ENCODE measurements at places on chromosomes 6 and 20.

DNA sequence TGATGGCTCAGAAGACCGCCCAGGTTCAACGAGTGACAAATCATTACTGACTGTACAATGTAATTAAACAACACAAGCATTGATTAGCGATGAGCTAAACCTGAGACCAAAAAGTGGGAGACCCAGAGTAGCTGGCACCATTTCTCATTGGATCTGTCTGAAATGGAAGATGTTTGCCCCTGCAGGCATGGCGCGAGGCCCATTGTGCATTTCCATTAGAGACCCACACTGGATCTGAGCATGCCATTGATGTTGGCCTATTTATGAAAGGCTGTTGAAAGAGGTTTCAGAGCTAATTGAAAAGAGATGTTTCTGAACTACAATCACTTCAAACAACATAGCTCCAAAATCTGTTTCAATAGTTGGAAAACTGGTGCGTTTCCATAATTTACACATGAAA is 196.7 kb downstream of the TFAP2B start:
- no peak for DNase-seq

- no peak for DNase-seq
These were observed 11.2 kb downstream of the TCFL5 start for GRCh38 chr20:62850333-62850974.

- DNase-seq, result no peak
These were observed 149.7 kb downstream of the PRL start for GRCh38 chr6:22146931-22147701.

DNA sequence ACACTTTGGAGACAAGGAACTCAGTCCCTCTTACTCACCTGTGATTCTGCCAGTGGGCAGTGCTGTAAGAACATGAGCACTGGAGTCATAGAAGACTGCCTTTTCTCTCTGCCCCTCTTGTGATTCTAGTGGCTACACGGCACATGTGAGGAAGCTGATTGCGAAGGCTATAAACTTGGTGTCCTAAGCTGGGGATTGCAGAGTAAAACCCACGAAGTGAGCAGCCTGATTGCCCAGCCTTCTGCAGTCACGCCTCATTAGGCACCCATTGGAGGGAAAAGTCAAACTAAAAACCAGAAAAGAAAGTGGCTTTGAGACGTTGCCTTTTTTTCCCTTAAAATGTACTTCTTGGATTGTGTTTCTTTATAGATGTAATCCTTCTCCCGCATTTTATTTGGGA is 748.4 kb upstream of the CHD6 start:
- no peak for DNase-seq

GRCh38 chr6:159766906-159767305 is 5.1 kb downstream of the ACAT2 start:
- DNase-seq, result no peak

- no peak for DNase-seq
These were observed 687 bp upstream of the HTR1B start for GRCh38 chr6:77463861-77464494.

- no peak for DNase-seq
These were observed 283.9 kb downstream of the FOXC1 start for GRCh38 chr6:1893470-1894130.

GRCh38 chr6:317448-318144 is 25.3 kb downstream of the DUSP22 start:
- DNase-seq, result no peak

DNA sequence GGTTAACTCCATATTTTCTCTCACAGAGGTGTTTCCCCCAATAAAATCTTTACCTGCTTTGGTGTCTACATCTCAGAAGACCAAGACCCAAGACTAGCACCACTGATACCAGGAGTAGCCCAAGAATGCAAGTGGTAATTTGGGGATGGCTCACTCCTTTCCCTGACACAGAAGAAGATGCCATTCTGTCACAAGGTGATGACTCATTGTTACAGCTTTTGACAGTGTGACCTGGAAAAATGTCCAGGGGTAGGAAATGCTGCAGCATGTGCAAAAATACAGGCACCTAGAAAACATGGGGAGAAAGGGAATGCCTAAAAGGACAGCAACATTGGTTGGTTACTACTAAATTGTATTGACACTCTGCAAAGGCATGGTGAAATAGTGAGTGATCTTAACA is 254.0 kb upstream of the GJE1 start:
- no peak for DNase-seq

GRCh38 chr20:21395666-21396598 is 1.4 kb downstream of the NKX2-4 start:
- DNase-seq, result peak; percentile 18

DNA sequence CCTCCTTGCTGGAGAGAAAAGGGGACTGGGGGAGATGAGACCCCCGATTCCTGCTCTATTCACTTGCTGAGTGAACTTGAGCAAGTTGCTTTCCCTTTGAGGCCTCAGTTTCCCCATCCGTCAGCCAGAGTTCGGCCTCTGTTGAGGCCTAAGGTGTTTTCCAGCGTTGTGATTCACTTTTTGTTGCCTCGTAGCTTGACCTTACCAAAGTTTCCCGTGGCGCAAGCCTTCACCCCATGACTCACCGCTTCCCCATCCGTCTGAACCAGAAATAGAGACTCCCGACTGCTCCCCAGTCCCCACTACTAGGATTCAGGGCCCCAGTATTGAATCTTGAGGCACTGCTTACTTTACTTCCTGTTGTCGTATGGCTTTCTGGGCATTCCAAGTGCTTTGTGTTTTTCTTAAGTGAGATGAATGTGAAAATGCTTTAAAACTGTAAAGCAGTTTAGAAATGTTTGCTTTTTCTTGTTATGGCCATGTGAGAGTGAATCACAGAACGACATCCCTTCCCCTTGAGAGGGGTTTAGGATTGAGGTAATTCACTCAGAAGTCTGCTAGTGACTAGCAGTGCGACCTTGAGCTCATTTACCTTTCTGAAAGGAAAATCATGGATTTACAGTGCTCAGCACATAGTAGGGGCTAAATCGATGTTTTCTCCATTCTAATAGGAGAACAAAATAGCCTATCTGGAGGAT is 1.2 kb downstream of the CHMP4B start:
- peak; percentile 14 for DNase-seq

DNA sequence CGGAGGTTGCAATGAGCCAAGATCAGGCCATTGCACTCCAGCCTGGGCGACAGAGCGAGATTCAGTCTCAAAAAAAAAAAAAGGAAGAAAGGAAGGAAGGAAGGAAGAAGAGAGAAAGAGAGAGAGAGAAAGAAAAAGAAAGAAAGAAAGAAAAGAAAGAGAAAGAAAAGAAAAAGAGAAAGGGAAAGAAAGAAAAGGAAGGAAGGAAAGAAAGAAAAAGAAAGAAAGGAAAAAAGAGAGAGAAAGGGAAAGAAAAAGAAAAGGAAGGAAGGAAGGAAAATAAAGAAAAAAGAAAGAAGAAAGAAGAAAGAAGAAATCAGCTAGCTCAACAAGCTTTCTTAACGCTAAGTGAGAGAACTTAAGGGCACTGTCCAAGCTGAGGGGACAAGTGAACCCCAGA is 7.6 kb upstream of the MATN4 start:
- no peak for DNase-seq

- DNase-seq, result no peak
These were observed 1009.3 kb downstream of the GRIK2 start for GRCh38 chr6:102402635-102403329.

DNA sequence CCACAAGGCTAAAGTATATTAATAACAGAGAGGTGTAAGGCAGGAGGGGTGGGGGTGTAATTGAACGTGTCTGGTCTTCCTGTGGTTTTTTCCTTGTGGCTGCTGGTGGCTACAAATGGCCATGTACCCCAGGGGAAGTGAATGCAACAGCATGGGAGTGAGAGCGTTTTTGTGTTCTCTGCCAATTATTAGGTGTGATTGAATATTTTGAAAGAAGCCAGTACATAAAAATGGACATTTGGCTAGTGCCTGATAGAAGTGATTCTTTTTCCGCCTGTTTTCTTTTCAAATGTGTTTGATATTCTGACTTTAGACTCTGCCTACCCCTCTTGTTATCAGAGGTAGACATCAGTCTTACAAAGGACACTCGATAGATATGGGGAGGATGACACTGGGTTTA is 141.3 kb downstream of the PRL start:
- DNase-seq, result no peak

DNA sequence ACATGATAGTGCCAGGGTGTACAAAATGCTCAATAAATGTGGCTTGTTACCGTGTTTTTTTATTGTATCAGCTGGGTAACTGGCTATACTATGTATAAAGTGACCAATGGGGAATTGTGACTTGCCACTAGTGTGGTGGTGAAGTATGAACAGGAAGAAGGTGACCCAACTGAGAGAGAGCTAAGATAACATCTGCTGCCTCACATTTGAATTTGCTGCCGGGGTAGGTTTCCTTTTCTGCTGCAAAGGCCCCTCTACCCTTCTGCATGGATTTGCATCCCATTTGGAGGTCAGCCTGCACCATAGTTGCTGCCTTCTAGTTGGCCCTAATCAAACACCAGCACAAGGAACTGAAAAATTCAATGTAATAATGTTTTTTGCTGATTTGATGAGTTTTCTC is 24.1 kb downstream of the IL17A start:
- DNase-seq, result no peak

GRCh38 chr6:168370310-168370991 is 50.9 kb upstream of the DACT2 start:
- DNase-seq, result peak; percentile 54

GRCh38 chr20:362271-363254 is 15.7 kb downstream of the NRSN2 start:
- peak; percentile 12 for DNase-seq

DNA sequence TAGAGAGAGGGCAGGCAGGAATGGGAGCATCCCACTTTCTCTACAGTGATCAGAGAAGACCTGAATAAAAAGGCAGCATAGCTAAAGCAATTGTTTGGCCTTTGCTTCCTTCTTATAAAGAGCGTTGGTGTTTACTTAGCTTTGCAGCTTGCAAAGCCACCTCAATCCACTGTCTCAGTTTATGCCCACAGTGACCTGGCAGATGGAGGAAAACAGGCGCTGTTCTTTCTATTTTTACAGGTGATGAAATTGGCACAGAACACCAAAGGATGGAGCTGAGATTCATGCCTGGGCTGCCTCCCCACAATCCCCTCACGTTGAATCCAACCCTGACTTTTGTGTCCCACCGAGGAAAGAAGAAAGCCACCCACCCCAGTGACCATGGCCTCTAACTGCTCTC is 130.5 kb downstream of the TTLL2 start:
- DNase-seq, result no peak

DNA sequence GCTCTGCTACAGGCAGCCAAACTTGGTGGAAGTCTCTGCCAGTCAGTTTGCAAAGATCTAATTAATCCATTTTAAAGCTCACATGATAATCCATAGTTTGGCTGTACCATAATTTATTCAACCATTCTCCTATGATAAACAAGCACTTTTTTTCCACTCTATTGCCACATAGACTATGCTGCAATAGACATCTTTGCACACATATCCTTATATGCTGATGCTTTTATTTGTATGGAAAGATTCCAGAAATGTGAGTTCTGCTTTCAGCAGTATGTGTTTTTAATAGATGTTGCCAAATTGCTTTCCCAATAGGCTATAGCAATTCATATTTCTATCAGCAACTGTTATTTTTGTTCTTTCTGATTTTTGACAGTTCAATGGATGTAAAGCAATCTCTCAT is 628.0 kb downstream of the KIF16B start:
- no peak for DNase-seq

GRCh38 chr6:81875782-81876293 is 123.4 kb upstream of the TENT5A start:
- no peak for DNase-seq

- DNase-seq, result no peak
These were observed 493.4 kb upstream of the EYS start for GRCh38 chr6:66200390-66200789.

GRCh38 chr6:29552512-29553051 is 7.0 kb downstream of the UBD start:
- no peak for DNase-seq

GRCh38 chr20:57371363-57371762 is 19.8 kb upstream of the RBM38 start:
- DNase-seq, result no peak

GRCh38 chr6:157661652-157662051 is 161.4 kb upstream of the SNX9 start:
- no peak for DNase-seq

- DNase-seq, result no peak
These were observed 56.6 kb downstream of the RALGAPA2 start for GRCh38 chr20:20655883-20656282.

DNA sequence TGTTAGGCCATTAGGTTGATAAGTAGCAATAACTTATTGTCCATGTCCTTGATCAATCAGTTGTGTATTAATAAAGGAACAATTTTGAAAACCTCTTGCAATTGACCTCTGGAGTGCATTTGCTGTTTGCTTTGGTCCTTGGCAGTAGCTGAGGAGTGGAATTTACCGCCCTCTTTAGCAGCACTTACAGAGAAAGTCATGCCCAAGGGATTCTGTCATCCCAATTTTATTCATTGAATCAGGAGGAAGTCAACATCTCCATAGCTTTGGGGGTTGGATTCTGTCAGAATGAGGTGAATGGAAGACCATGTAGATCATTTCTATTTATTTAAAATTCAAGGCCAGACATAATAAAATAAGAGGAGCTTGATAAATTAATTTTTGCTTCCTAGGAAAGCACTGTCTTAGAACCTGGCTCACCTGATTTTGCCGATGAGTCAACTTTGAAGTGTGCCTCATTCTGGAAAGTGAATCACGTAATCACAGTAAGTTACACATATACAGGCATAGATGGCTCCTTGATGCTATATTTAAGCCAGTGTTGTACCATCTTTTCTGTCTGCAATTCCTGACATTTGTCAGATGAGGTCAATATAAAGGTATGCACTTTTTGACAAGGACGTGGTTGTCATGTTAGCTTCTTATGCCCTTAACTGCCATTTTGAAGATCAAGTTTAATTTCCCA is 128.7 kb upstream of the MLIP start:
- no peak for DNase-seq

- DNase-seq, result no peak
These were observed 3.1 kb upstream of the CSE1L start for GRCh38 chr20:49043000-49043399.

DNA sequence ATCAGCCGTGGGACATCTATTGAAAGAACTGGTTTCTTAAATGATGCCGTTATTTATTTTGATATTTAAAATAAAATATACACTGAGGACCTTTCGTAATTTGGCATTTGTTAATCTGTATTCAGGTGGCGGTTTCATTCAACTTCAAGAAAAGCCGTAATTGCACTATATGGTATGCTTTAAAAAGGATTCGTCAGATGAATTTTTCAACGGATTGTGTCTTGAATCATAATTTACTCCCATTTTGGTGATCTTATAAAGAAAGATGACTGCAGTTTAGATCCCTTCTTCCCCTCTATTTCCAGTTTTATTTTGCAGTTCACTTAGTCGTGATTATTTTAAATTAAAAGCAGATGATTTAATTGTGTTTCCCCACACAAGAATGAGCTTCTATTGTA is 761 bp downstream of the KLHL32 start:
- DNase-seq, result no peak

GRCh38 chr6:161128680-161129196 is 137.2 kb downstream of the MAP3K4 start:
- DNase-seq, result no peak

- no peak for DNase-seq
These were observed 330.1 kb downstream of the HDGFL1 start for GRCh38 chr6:22899426-22899825.

- DNase-seq, result no peak
These were observed 327.0 kb downstream of the BMP2 start for GRCh38 chr20:7094438-7094997.

- DNase-seq, result no peak
These were observed 102.1 kb downstream of the SCAF8 start for GRCh38 chr6:154835307-154835706.

Measured in stimulated activated CD4-positive, alpha-beta T cell treated with anti-CD3 and anti-CD28 coated beads, Interleukin-12 subunit alpha, Interleukin-12 subunit beta, amount 100 ng/mL, for 4 hours (primary cell).